ENCODE measurements at places on chromosomes 7 and 10. TPM values are rescaled to one million over a fixed set of nuclear protein-coding genes. Genes with fewer than 3 reads are reported as not detected.

- DNase-seq, result no peak
These were observed 93.4 kb upstream of the INHBA start for GRCh38 chr7:41796331-41796730.

The HMX3 gene
- not detected for total RNA-seq

GRCh38 chr7:26078437-26079336 is 73.3 kb upstream of the NFE2L3 start:
- peak; percentile 93 for DNase-seq

- DNase-seq, result no peak
These were observed 65.2 kb downstream of the PTPRE start for GRCh38 chr10:127971963-127972615.

- peak; percentile 38 for DNase-seq
These were observed 86.5 kb downstream of the OTUD1 start for GRCh38 chr10:23525406-23525805.

GRCh38 chr10:102801496-102801895 is 35.7 kb downstream of the CYP17A1 start:
- DNase-seq, result no peak

The HEPACAM2 gene
- total RNA-seq, result 2.5 TPM

DNA sequence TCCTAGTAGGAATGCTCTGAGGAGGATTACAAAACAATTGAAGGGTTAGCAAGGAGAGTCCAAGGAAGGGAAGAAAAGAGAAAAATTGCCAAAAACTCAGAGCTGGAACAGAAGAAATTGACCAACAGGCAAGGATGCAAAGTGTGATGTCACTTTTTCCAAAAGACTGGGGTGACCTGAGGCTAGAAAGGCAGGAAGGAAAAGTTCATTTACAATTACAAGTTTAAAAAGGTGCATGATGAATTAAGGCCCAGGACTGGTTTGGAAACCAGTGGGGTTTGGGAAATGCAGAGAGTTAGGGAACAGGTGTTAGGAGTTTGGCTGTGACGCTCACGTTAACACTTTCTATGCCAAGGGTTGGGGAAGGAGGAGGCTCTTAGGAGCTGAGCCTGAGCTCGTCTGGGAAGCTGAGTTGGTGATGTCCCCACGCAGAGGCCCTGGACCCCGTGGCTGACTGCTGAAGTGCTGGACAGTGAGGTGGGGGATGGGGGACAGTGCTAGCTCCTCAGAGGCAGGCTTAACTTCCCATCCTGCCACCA is 92.6 kb upstream of the PODXL start:
- peak; percentile 48 for DNase-seq

Data from kidney (tissue), 22 donors.